K562 (cell line): ENCODE measurements at places on chromosomes 1 and 21.

- H3K27me3 ChIP-seq: no peaks in the 10 kb centered on the region
- peak overlapping the region; percentile 89 for H3K27ac ChIP-seq
- peak; percentile 60 for DNase-seq
- peak overlapping the region; percentile 12; the same call in 1 of the 2 replicates for H3K4me3 ChIP-seq
Measured at GRCh38 chr1:246577720-246578106, 11.5 kb downstream of the CNST start.

- no peak for DNase-seq
- no peak overlapping the region for H3K27ac ChIP-seq
- no peaks in the 10 kb centered on the region for H3K4me1 ChIP-seq
- H3K4me3 ChIP-seq: no peak overlapping the region
- H3K27me3 ChIP-seq: no peaks in the 10 kb centered on the region
Measured at GRCh38 chr1:152397474-152397873, 16.6 kb downstream of the CRNN start.

DNA sequence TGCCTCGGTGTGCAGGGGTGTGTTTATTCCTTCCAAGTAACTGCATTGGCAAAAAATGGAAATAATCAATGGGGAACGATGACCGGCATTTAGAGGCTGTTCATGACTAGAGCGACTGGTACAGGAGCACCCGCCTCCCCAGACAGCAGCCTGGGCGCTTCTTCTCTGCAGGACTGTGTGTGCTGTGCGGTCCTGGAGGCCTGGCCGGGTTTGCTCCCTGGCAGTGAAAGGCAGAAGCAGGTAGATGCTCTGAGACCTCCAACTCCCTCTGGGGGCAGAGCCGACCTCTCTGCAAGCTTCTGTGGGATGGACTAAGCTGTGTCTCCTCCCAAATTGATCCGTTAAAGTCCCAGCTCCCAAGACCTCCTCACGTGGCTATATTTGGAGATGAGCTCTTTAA lies 59.2 kb upstream of the ACTRT2 start:
- no peak overlapping the region for H3K4me3 ChIP-seq
- no peaks in the 10 kb centered on the region for H3K4me1 ChIP-seq
- H3K36me3 ChIP-seq: no peaks in the 10 kb centered on the region
- no peak overlapping the region for H3K27ac ChIP-seq

GRCh38 chr1:212412374-212412773 lies 2.3 kb downstream of the PACC1 start:
- no peak overlapping the region for H3K27ac ChIP-seq
- DNase-seq: no peak
- H3K4me1 ChIP-seq: peaks cover 23% of the 10 kb centered on the region
- H3K27me3 ChIP-seq: no peaks in the 10 kb centered on the region
- H3K36me3 ChIP-seq: peaks cover 46% of the 10 kb centered on the region; the same call in 2 of the 3 replicates
- H3K4me3 ChIP-seq: no peak overlapping the region

GRCh38 chr1:89047734-89048133 lies 17.3 kb downstream of the GBP1 start:
- no peaks in the 10 kb centered on the region for H3K4me1 ChIP-seq
- H3K4me3 ChIP-seq: no peak overlapping the region
- peaks cover 5% of the 10 kb centered on the region for H3K27me3 ChIP-seq
- H3K36me3 ChIP-seq: no peaks in the 10 kb centered on the region
